Body of pancreas (tissue), 4 donors: ENCODE measurements at places on chromosomes 7 and 10.
A peak's percentile ranks its signal among the peaks of the same experiment; 100 is the strongest.

GRCh38 chr7:111198255-111198654 lies 107.3 kb downstream of the LRRN3 start:
- H3K27ac ChIP-seq, result no peak overlapping the region
- peak; percentile 5 for DNase-seq
- no peaks in the 10 kb centered on the region for H3K4me1 ChIP-seq
- H3K4me3 ChIP-seq, result no peak overlapping the region

GRCh38 chr10:9833942-9834341 lies 1183.7 kb upstream of the CELF2 start:
- H3K36me3 ChIP-seq, result no peaks in the 10 kb centered on the region
- no peaks in the 10 kb centered on the region for H3K27me3 ChIP-seq
- H3K27ac ChIP-seq, result no peak overlapping the region
- no peaks in the 10 kb centered on the region for H3K4me1 ChIP-seq
- DNase-seq, result no peak

DNA sequence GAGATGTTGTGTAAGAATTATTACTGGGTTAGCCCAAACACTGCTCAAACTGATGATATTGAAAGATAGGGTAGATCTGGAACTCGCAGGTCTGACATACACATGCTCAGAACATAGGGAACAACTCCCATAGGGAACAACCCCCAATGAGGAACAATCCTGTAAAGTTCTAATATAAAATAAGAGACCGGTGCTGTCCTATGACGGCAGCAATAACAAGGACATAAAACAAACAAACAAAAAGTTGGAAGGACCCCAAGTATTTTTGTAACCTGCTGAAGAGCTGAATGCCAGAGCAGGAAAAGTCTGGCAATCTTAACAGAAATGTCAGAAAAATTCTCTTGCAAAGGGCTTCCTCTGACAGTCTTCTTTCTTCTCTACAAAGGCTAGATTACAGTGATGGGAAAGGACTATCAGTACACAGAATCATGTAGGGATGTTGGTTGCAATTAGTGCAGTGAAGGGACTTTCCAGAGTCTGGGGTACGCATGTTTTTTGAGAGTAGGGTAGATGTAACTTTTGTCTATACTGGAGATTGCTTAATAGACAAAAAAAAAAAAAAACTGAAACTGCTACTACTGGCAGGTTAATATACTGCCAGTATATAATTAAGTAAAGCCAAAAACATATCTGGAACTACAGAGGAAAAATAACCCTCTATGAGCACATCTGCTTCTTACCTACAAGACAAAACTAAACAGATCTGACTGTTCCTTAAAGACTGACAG lies 35.5 kb downstream of the IDE start:
- peaks cover 14% of the 10 kb centered on the region for H3K4me1 ChIP-seq
- no peak overlapping the region for H3K4me3 ChIP-seq
- H3K27ac ChIP-seq, result peak overlapping the region; percentile 20

- peak; percentile 1 for DNase-seq
- H3K4me3 ChIP-seq, result no peak overlapping the region
- no peaks in the 10 kb centered on the region for H3K36me3 ChIP-seq
- no peaks in the 10 kb centered on the region for H3K27me3 ChIP-seq
- H3K27ac ChIP-seq, result no peak overlapping the region
- H3K4me1 ChIP-seq, result no peaks in the 10 kb centered on the region
Observed at GRCh38 chr7:41917-42565, 150.3 kb upstream of the FAM20C start.

- DNase-seq, result no peak
- no peaks in the 10 kb centered on the region for H3K27me3 ChIP-seq
- no peaks in the 10 kb centered on the region for H3K4me1 ChIP-seq
- no peak overlapping the region for H3K4me3 ChIP-seq
Observed at GRCh38 chr7:70434376-70434775, 697.6 kb upstream of the GALNT17 start.

GRCh38 chr10:103727546-103727963 lies 127.8 kb downstream of the SH3PXD2A start:
- H3K27ac ChIP-seq, result no peak overlapping the region
- no peak overlapping the region for H3K4me3 ChIP-seq
- peaks cover 6% of the 10 kb centered on the region for H3K4me1 ChIP-seq
- H3K36me3 ChIP-seq, result no peaks in the 10 kb centered on the region
- no peak for DNase-seq

GRCh38 chr10:104020020-104020419 lies 53.1 kb downstream of the SLK start:
- H3K36me3 ChIP-seq, result peaks cover 16% of the 10 kb centered on the region
- no peaks in the 10 kb centered on the region for H3K27me3 ChIP-seq
- no peak overlapping the region for H3K4me3 ChIP-seq
- H3K4me1 ChIP-seq, result no peaks in the 10 kb centered on the region
- no peak for DNase-seq

DNA sequence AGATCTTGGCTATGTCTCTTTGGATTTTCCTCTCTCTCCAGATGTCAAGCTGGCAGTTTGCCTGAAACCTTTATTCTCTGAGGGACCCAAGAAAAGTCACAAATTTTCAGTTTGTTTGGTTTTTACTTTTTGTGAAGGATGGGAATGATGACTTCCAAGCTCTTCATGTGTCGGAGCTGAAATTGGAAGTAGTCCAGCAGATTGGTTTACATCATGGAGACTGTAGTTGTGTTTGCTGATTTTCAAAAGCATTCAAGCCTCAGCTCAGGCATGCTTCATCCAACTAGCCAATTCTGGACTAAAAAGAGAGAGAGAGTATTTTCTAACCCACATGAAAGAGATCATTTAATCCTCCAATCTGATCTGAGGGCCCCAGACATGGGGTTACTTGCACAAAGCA lies 326.2 kb upstream of the AUTS2 start:
- H3K27me3 ChIP-seq, result no peaks in the 10 kb centered on the region
- no peaks in the 10 kb centered on the region for H3K36me3 ChIP-seq
- H3K4me3 ChIP-seq, result no peak overlapping the region
- no peak overlapping the region for H3K27ac ChIP-seq
- H3K4me1 ChIP-seq, result no peaks in the 10 kb centered on the region

GRCh38 chr10:30804478-30805055 lies 175.0 kb upstream of the LYZL2 start:
- H3K36me3 ChIP-seq, result no peaks in the 10 kb centered on the region
- H3K27me3 ChIP-seq, result no peaks in the 10 kb centered on the region
- no peak for DNase-seq

GRCh38 chr10:110893559-110894179 lies 21.9 kb downstream of the PDCD4 start:
- peaks cover 20% of the 10 kb centered on the region for H3K36me3 ChIP-seq
- no peak overlapping the region for H3K27ac ChIP-seq
- no peak for DNase-seq
- H3K4me3 ChIP-seq, result no peak overlapping the region
- no peaks in the 10 kb centered on the region for H3K27me3 ChIP-seq
- H3K4me1 ChIP-seq, result peaks cover 87% of the 10 kb centered on the region

GRCh38 chr7:134548877-134549276 lies at the start of gene AKR1B15:
AKR1B15 (plus strand) TSS chr7:134549110; CDS start chr7:134564620, 15,510 bp downstream.
- H3K27ac ChIP-seq, result no peak within 1 kb of the TSS
- peaks cover 5% of the 10 kb centered on the region for H3K4me1 ChIP-seq
- no peaks in the 10 kb centered on the region for H3K36me3 ChIP-seq
- H3K4me3 ChIP-seq, result no peak within 1 kb of the TSS
- DNase-seq, result no peak

DNA sequence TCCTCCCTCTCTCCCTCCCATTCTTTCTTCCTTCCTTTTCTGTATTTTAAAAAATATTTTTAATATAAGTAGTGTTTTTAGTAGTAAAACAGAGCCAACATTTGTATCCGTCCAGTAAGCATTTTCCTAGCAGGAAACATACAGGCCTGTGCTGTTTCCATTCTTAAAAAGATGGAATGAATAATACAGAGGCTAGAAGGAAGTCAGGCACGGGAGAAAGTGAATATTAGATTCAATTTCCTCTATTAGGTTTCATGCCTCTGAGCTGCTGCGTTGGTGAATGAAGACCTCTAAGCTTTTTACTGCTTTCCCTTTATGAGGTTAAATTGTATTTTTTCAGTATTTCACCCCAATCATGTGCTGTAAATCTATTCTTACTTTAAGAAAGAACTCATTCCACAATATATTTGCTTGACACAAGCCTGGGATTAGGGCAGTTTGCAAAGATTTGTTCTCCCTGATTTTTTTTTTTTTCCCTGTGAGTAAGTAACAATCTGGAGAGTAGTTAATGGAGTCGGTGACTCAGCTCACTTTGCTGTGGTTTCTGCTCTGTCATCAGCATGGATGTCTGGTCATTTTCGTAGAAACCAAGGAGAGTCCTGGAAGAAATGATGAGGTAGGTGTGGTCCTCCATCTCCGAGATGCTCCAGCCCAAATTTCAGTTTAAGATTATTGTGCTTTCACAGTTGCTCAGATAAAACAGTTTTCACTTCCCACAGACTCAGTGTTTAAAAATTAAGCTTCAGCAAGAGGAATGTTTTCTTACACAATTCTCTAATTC lies 76.1 kb upstream of the PITRM1 start:
- peak overlapping the region; percentile 69 for H3K27ac ChIP-seq
- H3K36me3 ChIP-seq, result no peaks in the 10 kb centered on the region
- no peak for DNase-seq

DNA sequence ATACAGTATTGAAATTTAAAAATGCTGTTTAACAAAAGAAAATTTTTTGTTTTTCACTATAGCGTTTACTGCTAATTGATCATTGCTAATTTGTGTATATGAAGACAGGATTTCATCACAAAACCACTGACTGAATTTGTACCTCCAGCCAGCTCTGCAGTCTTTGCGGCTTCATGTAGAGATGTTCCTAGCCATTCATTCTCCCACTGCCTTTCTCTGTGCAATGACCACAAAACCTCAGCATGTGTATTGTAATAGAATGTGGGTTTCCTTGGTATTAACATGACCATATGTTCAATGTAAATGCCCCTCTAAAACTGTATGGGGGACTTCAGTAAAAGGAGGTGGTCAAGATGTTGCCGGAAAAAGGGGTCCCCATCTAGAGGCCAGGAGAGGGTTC lies 81.1 kb upstream of the STEAP1B start:
- no peaks in the 10 kb centered on the region for H3K36me3 ChIP-seq
- no peaks in the 10 kb centered on the region for H3K27me3 ChIP-seq
- peaks cover 35% of the 10 kb centered on the region for H3K4me1 ChIP-seq
- H3K27ac ChIP-seq, result no peak overlapping the region
- DNase-seq, result no peak

DNA sequence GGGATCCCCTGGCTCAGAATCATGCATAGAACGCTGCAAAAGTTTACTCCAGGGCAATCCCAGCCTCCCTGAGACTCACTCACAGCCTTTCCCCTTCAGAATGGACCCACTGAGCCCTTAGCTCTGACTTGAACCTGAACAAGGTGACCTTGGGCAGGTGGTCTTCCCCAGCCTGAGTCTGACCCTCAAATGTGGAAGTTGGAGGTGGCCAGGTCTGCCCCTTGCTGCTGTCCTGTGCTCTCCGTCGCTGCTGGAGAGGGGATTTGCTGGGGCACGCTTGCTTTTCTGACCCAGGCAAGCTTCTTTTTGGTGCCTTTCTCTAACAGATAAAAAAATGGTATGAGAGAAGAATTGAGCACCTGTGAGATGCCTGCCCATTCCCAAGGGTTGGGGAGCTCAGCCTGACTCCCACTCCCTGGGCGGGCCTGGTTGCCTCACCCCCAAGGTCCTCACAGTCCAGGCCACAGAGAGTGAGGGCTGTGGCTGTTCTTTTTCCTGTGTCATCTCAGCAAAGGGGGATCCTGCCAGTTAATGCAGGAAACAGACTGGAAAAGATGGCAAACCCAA lies 46.6 kb upstream of the IGFBP3 start:
- H3K4me1 ChIP-seq, result no peaks in the 10 kb centered on the region
- DNase-seq, result no peak
- no peak overlapping the region for H3K27ac ChIP-seq
- no peak overlapping the region for H3K4me3 ChIP-seq
- H3K27me3 ChIP-seq, result no peaks in the 10 kb centered on the region

GRCh38 chr7:91293840-91294239 lies 29.6 kb downstream of the FZD1 start:
- H3K27ac ChIP-seq, result no peak overlapping the region
- DNase-seq, result no peak
- no peaks in the 10 kb centered on the region for H3K36me3 ChIP-seq

DNA sequence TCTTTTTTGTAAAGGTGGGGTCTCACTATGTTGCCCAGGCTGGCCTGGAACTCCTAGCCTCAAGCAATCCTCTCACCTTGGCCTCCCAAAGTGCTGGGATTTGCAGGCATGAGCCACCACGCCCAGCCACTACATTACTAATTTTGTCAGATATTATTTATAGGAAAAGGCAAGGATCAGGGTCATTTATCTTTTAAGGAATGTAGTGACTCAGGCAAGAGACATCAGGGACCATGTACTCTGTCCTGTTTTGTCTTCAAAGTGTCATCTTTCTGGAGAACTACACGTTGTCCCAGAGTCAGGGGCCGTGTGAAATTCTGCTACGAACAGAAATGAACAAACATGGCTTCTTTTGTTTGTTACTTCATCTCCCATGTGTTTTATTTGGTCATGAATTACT lies 105.3 kb downstream of the NPTX2 start:
- no peak overlapping the region for H3K27ac ChIP-seq
- DNase-seq, result no peak
- no peak overlapping the region for H3K4me3 ChIP-seq
- H3K27me3 ChIP-seq, result no peaks in the 10 kb centered on the region
- H3K4me1 ChIP-seq, result no peaks in the 10 kb centered on the region

DNA sequence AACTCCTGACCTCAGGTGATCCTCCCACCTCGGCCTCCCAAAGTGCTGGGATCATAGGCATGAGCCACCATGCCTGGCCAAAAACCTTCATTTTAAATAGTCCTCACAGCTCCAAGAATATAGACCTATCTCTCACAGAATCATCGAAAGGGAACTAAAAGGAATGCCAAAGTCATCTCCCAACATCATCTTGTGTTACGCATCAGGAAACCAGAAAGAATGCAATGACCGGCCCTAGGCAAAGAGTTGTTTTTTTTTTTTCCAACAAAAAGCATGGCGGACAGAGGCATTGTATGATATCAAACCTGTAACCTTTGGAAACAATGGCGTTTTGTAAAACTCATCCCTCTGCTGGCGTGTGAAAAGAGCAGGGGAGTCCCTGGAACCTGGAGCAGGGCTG lies 73.2 kb downstream of the FAM107B start:
- no peak overlapping the region for H3K27ac ChIP-seq
- H3K4me3 ChIP-seq, result no peak overlapping the region
- H3K27me3 ChIP-seq, result no peaks in the 10 kb centered on the region
- no peaks in the 10 kb centered on the region for H3K36me3 ChIP-seq

GRCh38 chr7:22827563-22827962 lies 4.9 kb upstream of the TOMM7 start:
- no peaks in the 10 kb centered on the region for H3K27me3 ChIP-seq
- H3K4me1 ChIP-seq, result peaks cover 16% of the 10 kb centered on the region
- no peak overlapping the region for H3K4me3 ChIP-seq
- no peak overlapping the region for H3K27ac ChIP-seq
- no peaks in the 10 kb centered on the region for H3K36me3 ChIP-seq

- H3K27me3 ChIP-seq, result no peaks in the 10 kb centered on the region
- H3K4me3 ChIP-seq, result no peak overlapping the region
- H3K36me3 ChIP-seq, result no peaks in the 10 kb centered on the region
- no peaks in the 10 kb centered on the region for H3K4me1 ChIP-seq
Observed at GRCh38 chr7:25726170-25726780, 425.7 kb upstream of the NFE2L3 start.

GRCh38 chr10:82536668-82537067 lies 661.7 kb downstream of the NRG3 start:
- H3K36me3 ChIP-seq, result no peaks in the 10 kb centered on the region
- H3K27ac ChIP-seq, result no peak overlapping the region
- H3K4me1 ChIP-seq, result no peaks in the 10 kb centered on the region
- DNase-seq, result no peak
- no peaks in the 10 kb centered on the region for H3K27me3 ChIP-seq
